ENCODE measurements at places on chromosomes 1 and 21.

GRCh38 chr1:31122101-31122735 lies 56.7 kb upstream of the PUM1 start:
- DNase-seq = no peak

DNA sequence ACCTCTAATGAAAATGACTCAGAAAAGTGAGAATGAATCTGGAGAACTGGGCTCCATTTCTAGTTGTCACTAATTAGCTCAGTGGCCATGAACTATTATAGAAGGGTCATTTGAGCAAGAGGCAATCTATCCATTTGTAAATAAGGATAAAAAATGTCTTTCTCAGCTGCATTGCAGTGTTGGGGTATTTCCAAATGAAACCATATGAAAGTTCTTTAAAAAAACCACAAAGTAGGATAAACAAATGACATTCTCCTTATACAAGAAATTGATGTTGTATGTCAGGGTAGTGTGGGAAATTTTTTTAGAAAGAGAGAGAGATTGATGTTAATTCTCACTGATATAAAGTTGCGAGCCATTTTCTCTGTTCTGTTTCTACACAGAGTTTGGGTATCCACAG lies 26.0 kb downstream of the FMO3 start:
- no peak for DNase-seq

GRCh38 chr1:92536211-92536979 lies 49.7 kb upstream of the GFI1 start:
- DNase-seq = no peak

DNA sequence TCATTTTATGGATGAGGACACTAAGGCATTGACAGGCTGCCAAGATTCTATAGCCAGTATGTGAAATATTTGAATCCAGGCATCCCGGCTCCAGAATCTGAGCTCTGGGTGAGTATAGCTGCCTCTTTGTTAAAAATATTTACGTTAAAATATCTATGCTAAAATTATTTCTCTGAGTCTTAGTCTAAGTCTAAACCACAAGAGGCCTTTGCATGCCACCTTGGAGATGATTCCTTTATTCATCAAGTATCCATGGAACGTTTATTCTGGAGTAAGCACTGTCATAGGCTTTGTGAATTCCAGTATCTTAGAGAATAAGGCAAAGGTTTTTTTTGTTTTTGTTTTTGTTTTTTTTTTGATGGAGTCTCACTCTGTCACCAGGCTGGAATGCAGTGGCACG lies 116.4 kb downstream of the GREM2 start:
- no peak for DNase-seq

GRCh38 chr1:5685446-5686040 lies 306.7 kb downstream of the NPHP4 start:
- no peak for DNase-seq

DNA sequence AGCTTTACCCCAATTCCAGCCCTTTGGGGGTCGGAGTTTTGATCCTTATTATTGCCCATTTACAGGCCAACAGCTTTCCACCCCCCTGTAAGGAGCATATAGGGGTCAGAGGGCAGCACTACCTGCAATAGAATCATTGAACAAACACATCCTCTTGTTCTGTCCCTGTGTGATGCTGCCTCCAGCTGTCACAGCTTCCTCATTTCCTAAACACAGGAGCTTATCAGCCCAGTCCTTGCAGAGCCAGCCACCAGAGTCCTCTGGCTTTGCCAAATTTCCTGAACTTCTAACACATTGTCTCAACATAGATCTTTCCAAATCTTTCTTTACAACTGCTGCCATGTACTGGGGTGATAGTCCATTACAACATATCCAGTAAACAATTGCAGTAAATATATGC lies 32.8 kb upstream of the PTBP2 start:
- DNase-seq = no peak

DNA sequence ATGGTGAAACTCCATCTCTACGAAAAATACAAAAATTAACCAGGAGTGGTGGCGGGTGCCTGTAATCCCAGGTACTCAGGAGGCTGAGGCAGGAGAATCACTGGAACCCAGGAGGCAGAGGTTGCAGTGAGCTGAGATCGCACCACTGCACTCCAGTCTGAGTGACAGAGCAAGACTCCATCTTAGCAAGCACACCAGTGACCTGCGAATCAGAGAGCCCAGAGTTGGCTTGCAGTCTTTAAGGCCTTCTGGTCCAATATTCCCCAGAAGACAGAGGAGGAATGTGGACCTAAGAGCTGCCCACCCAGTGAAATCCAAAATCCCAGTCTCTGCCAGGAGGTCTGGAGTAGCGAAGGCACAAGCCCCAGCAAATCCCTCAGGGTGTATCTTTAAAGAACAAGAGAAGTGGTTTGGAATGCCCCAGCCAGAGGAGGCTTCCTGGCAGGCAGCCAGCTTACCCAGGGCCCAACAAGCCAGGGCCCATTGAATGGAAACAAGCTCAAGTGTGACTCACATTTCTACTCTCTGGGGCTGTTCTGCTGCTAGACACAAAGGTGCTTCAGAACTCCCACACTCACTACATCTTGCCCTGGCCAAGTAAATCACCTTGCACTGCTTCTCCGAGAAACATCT lies 23.9 kb downstream of the GPR161 start:
- DNase-seq = no peak

DNA sequence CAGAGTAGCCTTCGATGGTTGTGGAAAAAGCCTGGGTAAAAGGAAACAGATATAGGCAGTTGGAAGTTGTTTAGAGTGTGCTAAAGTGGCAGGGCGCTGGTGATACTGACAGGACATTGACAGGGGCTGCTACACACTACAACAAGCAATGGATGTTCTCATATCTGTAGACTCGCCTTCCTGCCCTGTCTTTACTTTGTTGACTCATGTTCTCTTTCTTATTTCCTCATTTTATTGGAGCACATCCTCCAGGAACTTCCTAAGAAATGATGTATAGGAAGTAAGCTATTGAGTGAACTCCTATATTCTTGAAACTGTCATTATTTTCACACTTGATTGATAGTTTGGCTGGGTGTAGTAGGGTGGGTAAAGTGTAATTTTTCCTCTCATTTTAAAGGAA lies 51.0 kb downstream of the C4BPA start:
- no peak for DNase-seq

- no peak for DNase-seq
Observed at GRCh38 chr1:27835046-27835445, 4.5 kb downstream of the PPP1R8 start.

GRCh38 chr1:89260566-89261255 lies 11.9 kb downstream of the GBP5 start:
- DNase-seq = peak; percentile 20

GRCh38 chr1:162412002-162412401 lies at the start of gene SH2D1B:
Gene SH2D1B, minus strand, starts transcription at chr1:162412136. Its CDS starts 120 bp downstream, at chr1:162412016.
- DNase-seq = no peak
